ENCODE measurements at places on chromosomes 3 and 15.

DNA sequence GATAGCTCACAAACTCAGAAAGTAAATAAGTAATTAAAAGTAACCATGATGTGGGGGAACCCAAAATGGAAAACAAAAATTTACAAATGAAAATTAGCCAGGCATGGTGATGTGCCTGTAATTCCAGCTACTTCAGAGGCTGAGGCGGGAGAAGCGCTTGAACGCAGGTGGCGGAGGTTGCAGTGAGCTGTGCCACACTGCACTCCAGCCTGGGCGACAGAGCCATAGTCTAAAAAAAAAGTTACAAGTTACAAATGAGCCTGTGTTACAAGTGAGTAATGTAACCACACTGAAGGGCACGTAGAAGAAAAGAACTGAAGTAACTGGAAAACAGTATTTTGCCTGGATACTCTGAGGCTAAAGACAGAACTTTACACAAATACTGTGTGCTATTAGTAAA lies 11.3 kb downstream of the EXOSC7 start:
- DNase-seq = no peak

DNA sequence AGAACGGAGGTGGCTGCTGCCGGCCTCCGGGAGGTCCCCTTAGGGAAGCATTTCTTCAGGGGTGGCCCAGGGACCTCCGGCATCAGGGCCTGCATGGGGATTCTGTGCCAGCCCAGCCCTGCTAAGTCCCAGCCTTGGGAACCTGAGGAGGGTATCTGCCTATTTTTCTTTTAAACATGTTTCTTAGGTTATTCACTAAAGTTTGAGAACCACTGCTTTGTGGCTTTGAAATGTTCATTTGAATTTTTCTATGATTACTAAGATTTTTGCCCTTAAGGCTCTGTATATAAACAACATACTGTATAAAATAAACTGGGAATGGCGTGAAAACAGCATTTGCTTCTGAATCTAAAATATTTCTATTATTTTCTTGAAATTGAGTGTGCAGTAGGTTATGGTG lies 24.4 kb downstream of the FAN1 start:
- no peak for DNase-seq

DNA sequence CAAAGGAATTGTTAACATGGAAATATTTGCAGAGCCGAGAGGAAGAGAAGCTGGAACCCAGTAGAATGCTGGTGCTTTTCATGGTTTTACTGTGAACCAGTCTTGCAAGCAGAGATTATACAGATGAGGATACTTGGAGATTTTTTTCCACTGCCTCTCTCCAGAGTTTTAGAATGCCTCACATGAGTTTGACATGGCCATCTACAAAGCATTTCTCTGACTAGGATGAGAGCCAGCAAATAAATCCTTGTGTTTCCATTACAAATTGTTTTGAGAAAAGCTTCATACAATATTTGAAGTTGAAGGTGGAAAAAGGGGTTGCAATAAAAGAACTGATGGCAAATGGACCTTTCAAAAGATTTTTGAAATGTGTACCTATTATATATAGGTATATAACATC lies 45.0 kb upstream of the GAP43 start:
- no peak for DNase-seq

GRCh38 chr15:94305133-94305532 lies 73.8 kb downstream of the MCTP2 start:
- no peak for DNase-seq

- DNase-seq = no peak
Measured at GRCh38 chr15:59821286-59821685, 132.2 kb upstream of the BNIP2 start.

- DNase-seq = no peak
Measured at GRCh38 chr15:99842071-99842470, 108.8 kb upstream of the LYSMD4 start.

DNA sequence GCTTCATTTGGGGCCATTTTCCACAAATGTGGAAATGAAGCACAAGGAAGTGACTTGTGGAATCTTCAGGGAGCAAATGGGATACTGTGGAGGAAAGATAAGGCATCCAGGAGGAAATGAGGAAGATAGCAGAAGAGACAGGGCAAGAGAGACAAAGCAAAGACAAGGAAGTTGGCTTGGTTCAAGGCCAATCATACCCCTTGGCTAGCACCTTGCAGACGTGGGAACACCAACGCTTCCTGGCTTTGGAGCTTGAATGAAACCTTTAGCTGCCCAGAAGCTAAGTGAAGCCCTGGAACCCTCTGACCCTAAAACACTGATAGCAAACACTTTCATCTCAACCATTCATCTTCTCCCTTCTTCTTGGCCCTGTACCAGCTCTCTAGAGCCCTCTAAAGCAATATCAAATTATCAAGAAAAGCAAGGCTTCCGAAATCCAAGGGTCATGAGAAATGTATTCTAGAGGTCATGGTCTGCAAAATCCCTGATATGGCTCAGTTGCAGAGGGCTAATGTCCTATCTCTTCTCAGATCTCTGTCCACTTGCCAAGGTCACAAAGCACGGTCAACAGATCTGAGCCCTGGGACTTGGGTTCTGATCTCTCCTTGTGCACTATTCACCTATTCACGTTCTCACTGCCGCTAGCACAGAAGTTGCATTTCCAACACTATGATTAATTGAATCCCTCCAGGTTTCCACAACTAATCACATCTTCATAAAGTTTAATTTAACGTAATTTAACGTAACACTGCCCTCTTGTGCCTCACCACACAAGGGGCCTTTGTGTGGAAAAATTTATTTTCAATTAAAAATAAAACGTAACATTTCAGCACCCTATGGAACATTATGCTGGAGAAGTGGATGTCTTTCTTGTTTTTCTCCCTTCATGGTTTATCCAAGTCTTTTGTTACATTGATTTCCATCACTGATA lies 557.6 kb upstream of the ADAMTS9 start:
- DNase-seq = no peak

DNA sequence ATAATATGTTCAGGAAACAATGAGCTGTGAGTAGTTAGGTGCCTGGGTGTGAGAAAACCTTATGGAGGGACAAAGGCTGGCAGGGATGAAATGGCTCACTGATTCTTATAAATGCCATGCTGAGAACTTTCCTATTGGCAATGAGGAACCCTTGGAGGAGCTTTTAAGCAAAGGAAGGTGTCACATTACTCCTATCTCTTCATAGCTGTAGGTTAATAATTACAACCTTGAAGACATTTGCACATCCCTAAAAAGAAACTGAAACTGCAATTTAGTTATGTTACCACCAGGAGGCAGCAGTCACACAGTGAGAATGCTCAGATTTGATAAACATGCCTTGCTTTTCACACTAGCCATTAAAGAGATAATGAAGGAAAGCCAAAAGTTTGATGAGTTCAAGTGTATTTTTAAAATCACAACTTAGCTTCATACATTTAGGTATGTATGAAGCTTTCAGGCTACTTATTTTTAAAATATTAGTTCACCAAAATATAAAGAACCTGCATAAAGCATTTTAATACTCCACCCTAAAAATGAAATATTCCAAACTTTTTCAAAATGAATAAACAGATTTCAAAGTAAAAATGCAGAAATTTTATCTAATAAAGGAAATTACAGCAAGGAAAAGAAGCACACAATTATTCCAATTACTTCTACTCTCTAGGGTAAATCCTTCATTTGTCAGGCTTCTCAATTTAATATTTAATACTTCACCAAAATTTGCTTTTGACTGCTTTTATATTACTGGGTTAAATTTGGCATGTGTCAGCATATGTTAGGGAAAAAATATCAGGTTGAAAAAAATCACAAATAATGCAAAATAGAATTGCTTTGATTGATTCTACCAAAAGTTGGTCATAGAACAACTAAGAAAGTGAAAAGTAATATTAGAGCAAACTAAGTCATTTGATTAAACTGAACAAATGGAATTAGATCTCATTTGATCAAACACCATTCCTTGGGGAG lies 136.9 kb upstream of the SLC2A2 start:
- peak; percentile 27 for DNase-seq

DNA sequence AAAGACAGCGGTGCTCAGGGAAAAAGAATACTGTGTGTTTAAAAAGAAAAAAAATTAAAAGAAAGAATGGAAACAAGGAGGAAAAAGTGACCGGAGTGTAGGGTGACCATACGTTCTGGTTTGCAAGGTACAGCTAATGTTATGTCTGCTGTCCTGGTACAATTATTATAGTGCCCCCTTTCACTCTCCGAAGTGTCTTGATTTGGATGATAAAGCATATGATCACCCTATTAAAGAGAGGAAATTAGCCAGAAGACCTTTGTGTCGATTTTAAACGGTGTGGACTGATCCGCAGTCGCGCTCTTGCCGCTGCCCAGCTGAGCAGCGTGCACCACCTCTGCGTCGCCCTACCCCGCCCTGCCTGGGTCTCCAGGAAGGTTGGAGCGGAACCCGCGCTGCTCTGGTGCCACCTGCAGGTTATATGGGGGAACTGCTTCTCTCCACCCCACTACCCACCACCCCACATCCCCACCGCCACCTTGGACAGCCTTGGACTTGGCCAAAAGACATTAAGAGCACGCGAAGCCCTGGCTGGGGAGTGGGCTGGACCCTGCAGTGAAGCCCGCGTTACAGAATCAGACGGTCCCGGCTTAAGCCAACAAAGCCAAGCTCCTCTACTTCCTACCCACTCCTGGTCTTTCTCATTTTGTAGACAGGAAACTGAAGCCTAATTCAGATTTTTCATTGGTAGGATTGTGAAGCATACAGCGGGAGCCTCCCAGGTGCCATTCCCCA lies 41.2 kb upstream of the UBE2Q2 start:
- DNase-seq = peak; percentile 92

- no peak for DNase-seq
Measured at GRCh38 chr15:66876731-66877476, 174.9 kb downstream of the SMAD6 start.

GRCh38 chr15:90389513-90389912 lies 1.5 kb downstream of the IQGAP1 start:
- no peak for DNase-seq

- no peak for DNase-seq
Measured at GRCh38 chr15:77825252-77825542, 192.5 kb upstream of the LINGO1 start.

- no peak for DNase-seq
Measured at GRCh38 chr3:139378587-139379241, 10.7 kb downstream of the COPB2 start.

GRCh38 chr15:47964229-47964628 lies 156.6 kb upstream of the SLC24A5 start:
- DNase-seq = no peak

DNA sequence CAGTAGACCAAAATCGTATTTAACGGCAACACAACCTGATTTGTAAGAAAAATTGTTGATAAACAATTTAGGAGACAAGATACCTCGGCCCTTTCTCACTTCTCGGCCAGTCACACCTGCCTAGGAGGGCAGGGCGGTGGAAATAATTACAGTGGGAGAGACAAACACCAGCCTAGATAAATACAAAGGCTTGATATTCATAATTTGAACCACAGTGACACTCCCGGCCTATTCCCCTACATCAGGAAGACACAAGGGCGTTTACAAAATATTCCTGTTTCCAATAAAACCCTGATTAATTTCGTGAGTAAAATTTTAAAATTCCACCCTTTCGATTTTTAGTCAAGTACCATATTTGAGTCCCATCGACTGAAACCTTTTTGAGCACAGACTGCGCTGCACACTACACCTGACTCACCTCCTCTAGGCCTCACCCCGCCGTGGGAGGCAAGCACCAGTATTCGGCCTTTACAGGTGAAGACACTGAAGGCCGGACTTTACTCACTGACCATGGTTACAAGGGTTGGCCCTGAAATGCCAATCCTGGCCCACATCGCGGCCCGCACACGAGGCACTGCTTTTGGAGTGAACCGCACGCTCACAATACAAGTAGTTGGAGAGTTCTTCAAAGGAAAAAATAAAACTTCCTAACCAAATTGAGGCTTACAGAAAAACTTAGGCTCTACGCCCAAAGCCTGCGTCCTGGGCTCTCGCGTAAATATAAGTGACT lies 794 bp downstream of the ARPP19 start:
- DNase-seq = peak; percentile 17

- no peak for DNase-seq
Measured at GRCh38 chr3:126998320-126998719, 15.4 kb downstream of the PLXNA1 start.

DNA sequence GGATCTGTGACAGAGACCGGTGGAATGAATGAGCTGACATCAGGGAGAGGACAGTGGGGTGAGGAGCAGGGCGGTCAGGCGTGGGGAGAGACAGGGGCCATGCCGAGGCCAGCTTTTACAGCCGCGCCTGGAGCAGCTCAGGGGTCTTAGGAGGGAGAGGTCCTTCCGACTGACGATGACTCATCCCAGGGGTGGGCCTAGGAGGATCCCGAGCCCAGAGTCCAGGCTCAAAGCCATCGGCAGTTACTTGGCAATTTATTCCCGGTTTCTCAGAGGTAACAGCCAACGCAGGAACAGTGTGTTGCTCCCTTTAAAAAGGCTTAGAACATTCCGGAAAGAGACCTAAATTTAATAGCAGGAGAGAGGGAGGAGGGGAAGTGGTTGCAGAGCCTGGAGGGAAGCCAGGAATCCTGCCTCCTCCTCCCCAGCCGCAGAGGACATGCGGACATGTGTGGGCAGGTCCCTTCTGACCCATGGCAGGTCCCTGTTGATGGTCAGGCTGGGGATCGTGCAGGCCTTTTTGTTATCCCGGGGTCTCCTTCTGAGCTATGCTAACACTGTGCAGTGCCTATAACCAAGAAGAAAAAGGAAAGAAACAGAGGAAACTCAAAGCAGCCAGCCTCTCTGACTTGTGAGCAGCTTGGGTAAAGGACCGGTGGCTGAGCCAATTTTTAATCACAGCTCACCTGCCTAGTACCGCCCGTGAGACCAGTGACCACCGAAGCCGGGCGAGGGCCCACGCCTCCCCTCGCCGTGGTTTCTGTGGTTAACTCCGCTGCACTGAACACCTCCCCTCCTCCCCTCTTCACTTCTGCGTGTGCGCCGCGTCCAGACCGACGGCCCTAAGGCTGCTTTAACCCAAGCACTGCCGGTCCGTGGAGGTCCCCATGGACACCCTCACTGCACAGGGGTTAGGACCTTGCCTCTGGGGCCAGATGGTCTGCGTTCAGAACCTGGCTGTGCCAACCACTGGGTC lies 392.4 kb upstream of the PROK2 start:
- peak; percentile 55 for DNase-seq

DNA sequence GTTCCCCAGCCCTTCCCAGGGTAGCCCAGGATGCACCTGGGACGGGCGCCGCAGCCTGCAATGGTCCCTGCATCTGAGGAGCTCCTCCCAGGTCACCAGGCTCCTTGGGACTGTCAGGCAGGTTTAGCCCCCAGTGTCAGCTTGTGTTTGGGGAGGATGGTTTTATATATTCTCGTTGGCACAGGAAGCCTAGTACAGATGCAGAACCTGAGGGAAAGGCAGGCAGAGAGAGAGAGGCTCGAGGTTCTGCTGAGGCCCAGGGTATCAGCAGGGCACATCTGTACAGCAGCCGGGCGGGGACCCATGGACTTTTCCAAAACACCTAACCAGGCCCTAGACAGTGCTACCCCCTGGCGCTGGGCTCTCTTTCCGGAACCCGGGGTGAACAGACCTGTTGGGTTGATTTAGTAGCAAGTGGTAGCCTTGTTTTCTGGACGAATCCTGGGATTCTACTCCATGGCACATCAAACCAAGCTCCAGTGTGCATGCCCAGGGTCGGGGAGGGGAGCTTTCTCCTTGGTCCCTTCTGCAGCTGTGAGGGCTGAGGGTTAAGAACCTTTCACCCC lies 8.6 kb downstream of the PAK6 start:
- no peak for DNase-seq
